ENCODE measurements at places on chromosomes 1 and 21.

DNA sequence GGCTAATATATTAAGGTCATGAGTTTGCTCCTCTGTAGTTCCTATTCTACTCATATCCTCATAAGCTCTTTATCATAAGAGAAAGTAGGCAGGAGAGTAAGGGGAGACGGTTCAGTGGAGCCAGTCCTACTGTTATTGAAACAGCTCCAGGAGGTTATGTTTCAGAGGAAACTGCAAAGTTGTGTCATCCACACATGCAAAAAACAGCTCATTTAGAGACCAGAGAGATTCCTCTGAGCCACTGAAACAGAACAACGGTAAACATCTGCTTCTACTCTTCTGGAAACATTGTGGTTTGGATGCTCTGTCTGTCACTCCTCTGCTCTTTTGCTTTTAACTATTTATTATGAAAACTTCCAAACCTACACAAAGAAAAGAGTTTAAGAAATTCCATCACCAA is 66.3 kb upstream of the PPP2R5A start:
- no peak for DNase-seq

DNA sequence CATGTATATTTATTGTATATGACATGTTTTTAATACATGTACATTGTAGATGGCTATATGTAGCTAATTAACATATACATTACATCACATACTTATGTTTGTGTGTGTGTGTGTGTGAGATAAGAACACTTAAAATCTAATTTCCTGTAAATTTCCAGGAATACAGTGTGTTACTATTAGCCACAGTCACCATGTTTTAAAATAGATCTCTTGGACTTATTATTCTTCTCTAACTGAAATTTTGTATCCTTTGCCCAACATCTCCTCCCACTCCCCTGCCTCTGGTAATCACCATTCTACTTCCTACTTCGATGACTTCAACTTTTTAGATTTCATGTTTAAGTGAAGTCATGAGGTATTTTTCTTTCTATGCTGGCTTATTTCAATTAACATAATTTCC is 64.8 kb downstream of the FCRL5 start:
- DNase-seq = no peak

DNA sequence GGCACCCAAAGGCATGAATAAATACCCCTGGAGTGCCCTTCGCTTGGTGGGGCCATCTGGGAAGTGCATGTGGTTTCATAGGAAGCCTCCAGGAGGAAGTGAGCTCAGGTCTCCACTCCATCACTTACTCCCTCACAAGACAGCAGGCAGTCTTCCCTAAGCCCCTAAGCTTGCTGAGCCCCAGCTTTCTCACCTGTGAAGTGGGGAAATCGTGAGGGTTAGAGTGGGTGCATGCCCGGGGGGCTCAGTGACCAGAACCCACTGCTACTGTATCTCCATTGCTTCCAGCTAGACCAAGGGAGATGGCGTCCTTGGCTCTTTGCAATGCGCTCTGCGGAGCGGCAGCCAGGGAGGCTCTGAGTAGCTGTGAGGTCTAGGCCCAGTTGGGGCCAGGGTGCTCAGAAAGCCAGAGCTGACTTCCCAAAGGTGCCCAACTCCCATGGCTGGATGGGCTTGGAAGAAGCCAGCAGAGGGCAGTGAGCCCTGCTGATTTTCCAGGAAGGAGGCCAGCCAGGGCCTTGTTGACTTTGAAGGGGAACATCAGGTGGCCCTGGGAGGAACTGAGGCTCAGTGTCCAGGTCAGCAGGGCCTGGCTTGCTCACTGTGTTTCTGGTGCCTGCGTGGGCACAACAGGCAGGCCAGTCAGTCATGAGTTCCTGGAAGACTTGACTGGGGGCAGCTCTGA is 27.3 kb downstream of the CDCP2 start:
- DNase-seq = no peak

DNA sequence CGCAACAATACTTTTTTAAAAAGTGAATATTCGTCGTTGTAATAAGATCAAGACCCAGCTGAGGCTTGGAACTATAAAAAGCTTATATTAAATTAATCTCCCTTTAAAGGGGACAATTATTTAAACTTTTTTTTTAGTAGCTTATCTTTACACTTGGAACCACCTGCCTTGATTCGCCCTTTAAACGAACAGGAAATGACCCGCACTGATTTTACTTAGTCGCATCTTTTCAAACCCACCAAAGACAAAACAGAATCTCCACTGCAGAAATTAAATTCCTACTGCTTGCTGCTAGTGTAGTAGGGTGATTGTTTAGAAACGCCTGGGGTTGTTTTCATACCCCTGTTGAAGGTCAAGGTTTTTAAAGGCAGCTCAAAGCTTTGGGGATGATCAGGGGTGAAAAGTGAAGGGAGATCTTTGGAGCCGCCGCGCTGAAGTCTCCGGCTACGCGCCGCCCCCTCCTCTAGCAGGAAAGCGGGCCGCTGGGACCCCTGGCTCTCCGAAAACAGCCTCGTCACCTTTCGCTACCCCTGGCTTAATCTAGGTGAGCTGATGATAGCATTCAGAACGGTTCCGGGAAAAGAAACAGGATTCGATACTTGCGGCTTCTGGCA is 163.4 kb downstream of the RUNX1 start:
- no peak for DNase-seq

GRCh38 chr1:12542138-12542465 is 75.9 kb downstream of the DHRS3 start:
- no peak for DNase-seq

DNA sequence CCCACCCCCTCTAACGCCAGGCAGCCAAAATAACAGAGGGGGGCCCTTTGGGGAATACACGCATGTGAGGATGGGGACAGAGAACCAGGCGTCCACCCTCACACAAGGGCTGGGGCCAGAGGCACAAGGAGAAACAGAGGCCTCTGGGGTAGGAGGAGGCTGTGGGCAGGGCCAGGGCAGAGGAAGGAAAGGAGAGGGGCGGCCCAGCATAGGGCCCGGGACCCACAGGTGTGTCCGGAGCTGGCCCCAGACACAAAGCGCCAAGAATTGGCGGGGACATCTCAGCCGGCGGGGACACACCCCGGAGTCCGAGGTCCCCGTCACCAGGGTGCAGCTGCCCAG is 6.7 kb downstream of the PLEKHG5 start:
- no peak for DNase-seq

DNA sequence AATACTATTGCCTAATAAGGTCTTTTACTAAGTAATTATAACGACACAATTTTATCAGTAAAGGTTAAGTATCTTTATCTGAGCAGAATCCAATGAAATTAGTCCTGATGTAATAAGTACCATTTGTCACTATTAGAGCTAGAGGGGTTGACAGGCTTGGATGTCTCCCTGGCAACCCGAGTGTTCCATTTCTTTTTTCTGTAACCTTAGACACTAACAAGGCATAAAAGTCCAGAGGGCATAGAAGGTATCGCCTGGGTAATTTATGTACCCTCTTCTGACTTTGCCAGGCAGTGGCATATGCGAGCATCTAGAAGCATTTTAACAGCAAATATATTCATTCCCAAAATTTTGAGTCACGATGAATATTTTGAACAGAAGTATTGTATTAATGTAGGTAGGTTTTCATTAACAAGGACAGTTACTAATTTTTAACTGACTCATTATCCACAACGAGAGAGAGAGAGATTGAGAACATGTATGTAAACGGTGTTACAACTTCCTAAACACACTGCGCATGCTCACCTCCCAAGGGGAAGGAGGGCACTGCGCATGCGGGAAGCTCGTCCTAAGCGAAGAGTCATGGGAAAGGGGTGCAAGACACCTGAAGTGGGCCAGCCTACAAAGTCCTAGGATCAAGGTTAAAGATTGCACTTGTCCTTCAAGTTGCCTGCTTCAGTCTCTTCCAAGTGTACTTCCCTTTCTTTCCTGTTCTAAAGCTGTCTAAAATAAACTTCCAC is 423.9 kb downstream of the DSCAM start:
- DNase-seq = no peak

GRCh38 chr1:153534925-153535241 is 908 bp downstream of the S100A6 start:
- DNase-seq = no peak

DNA sequence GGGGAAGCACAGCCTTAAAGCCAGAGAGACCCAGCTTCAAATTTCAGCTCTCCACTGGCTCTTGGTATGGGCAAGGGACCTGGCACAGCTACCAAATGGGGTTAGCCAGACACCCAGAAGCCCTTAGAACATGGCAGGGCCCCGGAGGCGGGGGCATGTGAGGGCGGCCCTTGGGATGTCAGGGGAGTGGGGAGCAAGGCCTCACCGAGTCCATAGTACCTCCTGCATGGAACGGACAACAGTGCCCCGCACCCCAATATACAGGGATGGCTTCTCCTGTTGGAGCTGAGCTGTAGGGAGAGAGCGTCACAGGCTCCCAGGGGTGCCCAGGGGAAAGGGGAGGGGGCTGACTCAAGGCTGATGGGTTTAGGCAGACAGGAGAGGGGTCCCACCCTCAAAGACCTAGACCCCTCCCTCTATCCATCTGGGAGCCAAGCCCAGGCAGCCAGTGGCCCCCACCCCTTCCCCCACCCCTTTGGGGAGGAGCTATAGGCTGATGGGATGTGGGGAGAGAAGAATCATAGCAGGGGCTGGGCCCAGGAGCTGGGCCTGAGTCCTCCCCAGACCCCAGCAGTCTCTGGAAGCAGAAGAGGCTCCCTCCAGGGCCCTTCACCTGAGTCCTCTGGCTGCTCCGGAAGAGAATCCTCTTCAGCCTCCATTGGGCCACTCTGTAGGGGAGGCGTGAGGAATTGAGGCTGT is 16.5 kb downstream of the SPOCD1 start:
- DNase-seq = no peak

Measured in stimulated activated CD4-positive, alpha-beta T cell treated with anti-CD3 and anti-CD28 coated beads, TNF-alpha, amount 100 ng/mL, for 4 hours (primary cell).